ENCODE measurements at places on chromosomes 4 and X.

- DNase-seq = no peak
These were observed 17.7 kb downstream of the FAM53A start for GRCh38 chr4:1666391-1666790.

DNA sequence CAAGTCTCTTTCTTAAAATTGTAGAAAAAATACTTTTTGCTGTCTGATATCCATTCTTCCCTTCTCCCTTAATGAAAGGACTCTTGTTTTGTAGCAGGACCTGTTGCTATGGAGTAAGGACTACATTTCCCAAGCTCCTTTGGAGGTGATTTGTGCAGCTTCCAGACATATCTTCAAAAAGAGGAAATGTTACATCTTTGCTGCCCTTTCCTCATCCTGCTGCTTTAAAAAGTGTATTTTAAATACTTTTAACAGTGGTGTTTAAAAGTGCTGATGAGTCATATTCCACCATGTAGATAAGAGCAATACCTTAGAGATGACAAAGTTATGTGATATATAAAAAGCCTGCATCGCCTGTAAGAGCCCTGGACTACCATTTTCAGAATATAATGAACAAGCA is 98.7 kb downstream of the CFAP299 start:
- no peak for DNase-seq

DNA sequence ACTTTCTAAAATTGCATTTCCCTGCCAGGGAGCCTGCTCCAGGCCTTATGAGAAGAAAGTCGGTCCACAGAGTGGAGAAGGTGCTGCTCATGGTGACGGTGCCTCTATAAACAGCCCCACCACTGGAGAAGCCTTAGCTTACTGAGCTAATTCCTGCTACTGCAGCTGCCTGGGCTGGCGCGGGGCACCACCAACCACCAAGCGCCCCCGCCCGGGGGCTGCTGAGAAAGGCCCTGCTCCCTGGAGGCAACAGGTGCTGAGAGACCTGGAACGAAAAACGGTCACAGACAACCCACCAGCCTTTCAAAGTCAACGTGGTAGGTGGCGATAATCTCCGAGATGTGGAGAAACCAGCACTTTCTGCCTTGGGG is 2.9 kb downstream of the HCFC1 start:
- DNase-seq = no peak

DNA sequence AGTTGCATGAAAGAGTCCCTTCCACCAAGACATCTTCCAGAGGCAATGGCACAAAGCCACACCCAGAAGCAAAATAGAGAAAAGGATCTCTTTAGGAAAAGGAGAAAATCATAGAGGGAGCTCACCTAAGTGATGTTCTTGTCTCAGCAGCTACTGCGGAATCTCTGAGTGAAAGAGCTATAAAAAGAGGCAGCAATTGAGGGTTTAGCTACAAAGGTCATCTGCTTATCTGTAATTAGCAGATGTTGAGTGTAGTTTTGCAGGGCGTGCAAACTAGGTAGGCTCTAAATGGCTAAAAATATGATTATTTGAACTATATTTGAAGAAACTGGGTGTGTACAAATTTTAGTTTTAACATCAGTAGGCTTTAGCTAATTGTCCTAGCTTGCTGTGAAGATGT is 276.0 kb downstream of the HS3ST1 start:
- DNase-seq = no peak

DNA sequence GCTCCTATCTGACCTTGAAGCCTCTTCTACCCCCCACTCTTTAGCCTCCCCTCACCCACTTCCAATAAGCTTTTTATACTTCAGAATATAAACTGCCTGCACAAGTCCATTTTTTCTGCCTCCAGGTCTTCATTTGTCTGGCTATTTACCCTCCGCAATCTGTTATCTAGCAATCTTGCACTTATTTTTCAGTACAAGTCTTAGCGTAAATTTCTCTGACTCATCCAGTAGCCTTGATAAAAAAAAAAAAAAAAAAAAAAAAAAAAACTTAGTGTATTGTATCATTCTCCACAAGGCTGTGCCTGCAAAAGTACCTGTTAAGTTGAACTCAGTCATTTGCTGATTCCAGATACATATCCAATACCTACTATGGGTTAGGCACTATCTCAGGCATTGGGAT is 219.5 kb upstream of the DKK2 start:
- no peak for DNase-seq

DNA sequence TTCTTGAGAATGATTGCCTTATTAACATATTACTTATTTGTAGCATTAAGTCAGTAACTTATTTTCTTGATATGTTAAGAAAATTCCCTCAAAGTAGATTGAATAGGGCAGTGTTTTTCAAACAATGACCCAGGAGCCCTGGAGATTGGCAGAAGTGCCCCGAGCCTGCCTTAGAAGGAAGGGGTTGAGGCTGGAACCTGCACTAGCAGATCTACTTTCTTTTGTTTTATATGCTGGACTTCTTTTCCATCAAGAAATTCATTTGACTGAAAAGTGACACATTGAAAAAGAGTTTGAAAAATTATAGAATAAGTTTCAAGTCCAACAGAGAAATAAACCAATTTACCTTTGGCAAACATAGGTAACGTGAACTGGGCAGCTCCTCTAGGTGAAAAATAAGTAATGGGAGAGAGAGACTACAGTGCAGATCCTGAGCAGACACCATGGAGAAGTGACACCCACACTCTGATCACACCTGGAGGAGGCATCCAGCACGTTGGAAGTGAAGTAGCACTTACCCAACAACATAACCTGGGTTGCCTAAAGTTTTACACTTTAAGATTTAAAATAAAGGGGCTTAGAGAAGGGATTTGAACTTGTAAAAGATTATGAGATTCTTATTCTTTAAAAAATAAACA is 18.6 kb downstream of the ARSJ start:
- DNase-seq = no peak

- DNase-seq = no peak
These were observed 53.4 kb downstream of the PPEF2 start for GRCh38 chr4:75848891-75849290.

DNA sequence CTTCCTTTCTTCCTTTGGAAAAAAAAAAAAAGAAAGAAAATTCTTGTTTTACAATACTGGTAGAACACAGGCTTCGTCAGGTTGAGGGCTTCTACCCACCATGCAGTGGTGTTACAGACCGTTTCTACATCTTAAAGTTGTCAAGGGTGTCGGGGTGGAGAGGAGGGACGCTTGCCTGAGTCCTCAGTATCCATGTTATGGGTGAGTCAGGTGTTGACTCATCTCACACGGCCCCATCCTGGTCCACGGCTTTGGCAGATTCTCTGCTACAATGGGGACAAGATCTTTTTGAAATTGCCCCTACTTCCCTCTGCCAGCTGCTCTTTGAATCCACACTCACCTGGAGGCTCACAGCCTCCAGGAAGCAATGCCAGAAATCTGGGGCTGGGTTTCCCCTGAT is 310.3 kb upstream of the ZFP42 start:
- no peak for DNase-seq

DNA sequence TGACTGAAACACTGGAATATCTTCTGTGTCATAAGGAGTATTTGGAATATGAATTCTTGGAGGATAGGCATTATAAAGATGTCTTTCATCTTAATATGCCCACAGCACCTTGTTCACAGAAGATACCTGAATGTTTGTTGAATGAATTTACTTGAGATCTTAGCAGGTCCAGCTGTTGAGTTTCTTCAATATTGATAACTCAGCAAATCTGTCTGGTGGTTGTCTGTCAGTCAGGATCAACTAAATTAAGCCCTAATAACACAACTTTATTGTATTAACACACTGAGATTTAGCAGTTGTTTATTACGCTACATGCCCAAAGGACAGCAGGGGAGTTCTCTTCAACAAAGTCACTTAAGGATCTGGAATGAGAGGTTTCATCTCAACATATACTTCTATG is 106.5 kb downstream of the CNOT6L start:
- DNase-seq = no peak

DNA sequence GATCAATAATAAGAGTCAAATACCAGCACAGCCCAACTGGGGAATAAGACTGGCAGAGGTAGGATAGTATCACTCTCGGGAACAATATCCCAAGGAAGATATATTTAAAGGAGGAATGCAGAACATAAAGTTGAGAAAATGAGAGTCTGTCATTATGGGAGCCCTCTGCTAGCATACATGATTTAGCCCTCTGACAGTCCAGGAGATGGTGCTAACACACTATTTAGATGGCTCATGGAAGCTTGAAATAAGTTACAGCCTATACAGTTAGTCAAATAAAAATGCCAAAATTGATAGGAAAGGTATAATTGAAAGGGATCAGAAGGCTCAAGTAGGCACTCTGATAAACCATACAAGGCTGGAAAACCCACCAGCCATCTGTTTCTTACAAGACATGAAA is 201.0 kb upstream of the NEIL3 start:
- DNase-seq = no peak

Measured in T-helper 22 cell (primary cell).